ENCODE measurements at places on chromosomes 2 and 18. TPM values are rescaled to one million over a fixed set of nuclear protein-coding genes. Genes with fewer than 3 reads are reported as not detected.

Gene MATN3
- 0.42 TPM for total RNA-seq

Gene CELF4
- total RNA-seq: 1.8 TPM

Gene SERPINB5
- 3.7 TPM for total RNA-seq

Gene AKAIN1
- not detected for total RNA-seq

- DNase-seq: no peak
Observed at GRCh38 chr2:101132202-101132601, 19.0 kb downstream of the TBC1D8 start.

GRCh38 chr2:62243983-62244382 lies 48.1 kb downstream of the B3GNT2 start:
- no peak for DNase-seq

DNA sequence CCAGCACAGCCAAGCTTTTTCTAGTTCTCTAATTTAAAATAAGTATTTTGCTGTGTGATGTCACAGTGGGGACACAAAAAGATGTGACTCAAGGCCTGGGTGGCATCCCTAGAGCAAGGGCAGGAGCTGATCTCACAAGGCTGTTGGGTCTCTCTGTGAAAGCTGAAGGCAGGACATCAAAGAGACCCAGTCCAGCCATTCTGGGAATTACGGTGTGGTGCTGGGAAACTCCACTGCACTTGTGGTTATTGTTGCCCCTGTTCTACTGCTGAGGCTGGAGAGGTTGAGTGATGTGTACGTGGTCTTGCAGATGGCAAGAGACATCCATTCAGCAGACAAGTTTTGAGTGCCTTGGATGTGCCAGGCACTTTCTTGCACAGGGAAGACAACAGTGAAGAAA lies 352.9 kb downstream of the CYRIA start:
- no peak for DNase-seq

DNA sequence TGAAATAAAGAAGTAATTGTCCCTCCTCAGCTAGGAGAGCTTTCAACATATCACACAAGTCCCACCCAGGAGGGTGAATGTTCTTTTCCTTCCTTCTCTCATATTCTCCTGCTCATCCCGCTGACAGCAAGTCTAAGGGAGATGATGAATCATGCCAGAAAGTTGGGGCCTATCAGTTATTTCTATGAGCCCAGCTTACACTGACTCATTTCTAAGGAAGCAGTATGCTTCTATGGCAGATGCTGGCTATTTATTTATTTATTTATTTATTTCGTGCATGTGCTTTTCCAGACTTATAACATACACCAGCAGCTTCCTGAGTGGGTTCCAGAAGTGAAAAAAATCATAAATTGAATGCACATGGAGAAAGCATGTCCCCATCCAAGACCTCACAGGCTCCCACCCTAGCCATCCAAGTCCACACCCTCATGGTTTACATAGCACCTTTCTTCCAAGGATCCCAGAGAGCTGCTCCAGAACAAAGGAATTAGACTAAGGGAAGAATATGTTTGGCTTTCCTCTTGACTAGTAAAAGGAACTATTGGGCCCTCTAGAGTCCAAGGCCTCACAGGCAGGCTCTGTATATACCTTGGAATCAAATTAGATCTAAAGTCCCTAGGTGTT lies 1074.2 kb upstream of the ZEB2 start:
- DNase-seq: no peak

DNA sequence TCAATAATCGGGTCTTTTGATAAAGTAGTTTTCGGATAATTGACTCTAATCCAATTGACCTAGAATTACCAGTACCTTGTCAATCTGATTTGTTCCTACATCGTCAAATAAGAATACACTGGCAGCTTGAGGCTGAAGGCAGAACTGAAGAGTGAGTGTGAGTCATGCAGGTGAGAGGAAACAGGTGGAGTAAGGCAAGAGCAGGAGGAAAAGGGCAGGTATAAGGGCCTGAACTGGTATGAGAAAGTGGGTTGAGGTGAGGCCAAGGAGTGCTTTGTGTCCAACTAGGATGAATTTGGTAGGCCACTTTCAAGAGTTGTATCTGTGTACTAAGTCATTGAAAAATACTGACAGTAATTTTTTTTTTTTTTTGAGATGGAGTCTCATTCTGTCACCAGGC lies 186.0 kb downstream of the ZNF385B start:
- no peak for DNase-seq

- no peak for DNase-seq
Observed at GRCh38 chr2:128742467-128742866, 423.8 kb upstream of the HS6ST1 start.

DNA sequence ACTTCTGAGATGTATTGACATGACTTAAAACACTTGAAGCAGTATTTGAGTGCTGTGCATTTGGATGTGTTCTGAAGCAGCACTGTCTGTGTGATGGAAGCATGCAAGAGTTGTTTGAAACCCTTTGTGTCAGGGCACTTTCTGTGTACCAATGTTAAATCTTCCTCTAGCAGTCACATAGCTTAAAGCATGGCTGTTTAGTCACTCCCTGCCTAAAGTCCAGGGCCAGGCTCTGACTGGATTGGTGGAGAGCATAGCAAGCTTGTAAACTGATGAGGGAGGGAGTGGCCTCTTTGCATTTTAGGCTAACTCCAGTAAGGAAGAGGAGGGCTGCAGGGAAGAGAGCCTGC lies 73.5 kb downstream of the MYO1B start:
- peak; percentile 69 for DNase-seq

- DNase-seq: no peak
Observed at GRCh38 chr18:1133541-1133940, 228.9 kb downstream of the ADCYAP1 start.

GRCh38 chr18:44779753-44780292 lies 99.1 kb downstream of the SETBP1 start:
- peak; percentile 47 for DNase-seq

GRCh38 chr2:14673351-14673875 lies 40.9 kb downstream of the LRATD1 start:
- no peak for DNase-seq

DNA sequence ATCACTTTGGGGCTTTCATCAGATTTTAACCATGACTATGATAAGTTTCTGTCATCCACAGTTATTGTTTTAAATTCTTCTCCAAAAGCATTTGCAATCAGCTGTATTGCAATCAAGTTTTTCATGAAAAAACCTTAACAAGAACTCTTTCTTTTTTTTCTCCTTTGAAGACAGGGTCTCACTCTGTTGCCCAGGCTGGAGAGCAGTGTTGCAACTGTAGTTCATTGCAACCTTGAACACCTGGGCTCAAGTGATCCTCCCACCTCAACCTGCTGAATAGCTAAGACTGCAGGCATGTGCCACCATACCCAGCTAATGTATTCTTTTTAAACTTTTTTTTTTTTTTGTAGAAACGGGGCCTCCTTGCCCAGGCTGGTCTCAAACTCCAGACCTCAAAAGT lies 45.5 kb upstream of the C2orf66 start:
- DNase-seq: no peak

DNA sequence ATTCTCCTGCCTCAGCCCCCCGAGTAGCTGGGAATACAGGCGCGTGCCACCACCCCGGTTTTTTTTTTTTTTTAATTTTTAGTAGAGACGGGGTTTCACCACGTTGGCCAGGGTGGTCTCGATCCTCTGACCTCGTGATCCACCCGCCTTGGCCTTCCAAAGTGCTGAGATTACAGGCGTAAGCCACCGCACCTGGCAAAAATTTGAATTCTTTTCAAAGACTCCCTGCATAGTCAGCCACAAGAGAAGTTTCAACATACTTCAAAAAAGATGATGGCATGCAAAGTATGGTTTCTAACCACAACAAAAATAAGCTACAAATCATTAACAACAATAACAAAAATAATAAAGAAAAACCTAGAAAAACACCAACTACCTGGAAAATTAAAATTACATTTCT lies 22.0 kb downstream of the HYCC2 start:
- no peak for DNase-seq

DNA sequence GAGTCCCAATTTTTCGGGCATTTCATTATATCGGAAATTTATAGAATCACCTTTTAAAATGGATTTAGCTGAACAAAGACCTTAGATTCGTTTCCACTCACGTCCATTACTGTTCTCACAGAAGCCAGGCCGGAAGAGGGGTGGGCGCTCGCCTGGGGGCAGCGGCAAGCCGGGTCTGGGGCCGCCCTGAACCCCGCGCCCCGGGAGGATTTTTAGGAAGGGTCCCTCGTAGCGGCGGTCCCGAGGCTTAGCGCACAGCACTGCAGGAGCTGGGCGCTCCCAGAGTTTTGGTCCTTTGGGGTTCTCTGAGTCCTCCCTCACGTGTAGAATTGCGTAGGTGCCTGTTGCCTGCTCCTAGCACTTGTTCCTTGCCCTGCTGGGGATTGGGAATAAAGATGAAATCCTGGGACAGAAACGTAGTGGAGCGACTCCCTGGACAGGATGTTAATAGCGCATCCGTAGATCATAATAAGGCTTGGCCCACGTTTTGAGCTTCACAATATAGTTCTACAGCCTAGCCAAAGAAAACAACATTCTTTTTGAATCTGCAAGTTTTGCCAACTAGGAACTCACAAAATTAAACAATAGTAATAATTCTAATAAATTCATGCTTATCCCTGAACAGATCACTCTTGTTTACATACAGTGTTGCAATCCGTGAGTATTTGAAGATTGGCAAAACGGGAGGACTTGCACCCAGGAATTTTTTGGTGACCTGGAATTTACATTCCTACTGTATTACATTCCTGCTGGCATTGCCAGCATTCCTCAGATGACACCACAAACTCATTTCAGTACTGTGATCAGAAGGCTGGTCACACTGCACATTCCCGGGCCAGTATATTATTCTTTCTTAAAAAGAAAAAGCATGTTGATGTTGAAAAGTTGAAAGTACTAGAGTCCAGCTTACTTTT lies 875 bp downstream of the C18orf63 start:
- no peak for DNase-seq

Measured in left colon (tissue), 2 donors.